ENCODE measurements at places on chromosomes 4 and X.
A peak's percentile ranks its signal among the peaks of the same experiment; 100 is the strongest.

DNA sequence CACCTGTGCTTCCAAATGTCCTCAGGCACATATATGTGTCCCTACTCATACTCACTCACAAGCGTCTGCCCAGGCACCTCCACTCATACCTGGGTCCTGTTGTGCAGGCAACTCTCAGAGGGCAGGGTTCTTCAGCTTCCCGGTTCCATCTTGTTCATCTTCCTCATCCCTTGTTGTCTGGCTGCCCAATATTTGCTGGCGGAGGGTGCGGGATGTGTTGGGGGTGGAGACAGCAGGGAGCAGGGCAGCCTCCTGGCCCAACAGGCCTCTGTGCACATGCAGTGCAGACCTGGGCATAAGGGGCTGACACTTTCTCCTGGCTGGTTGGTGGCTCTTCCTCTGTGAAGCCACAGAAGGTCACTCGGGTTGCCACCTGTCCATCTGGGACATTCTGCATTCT is 32.1 kb downstream of the NBDY start:
- H3K27me3 ChIP-seq, result peaks cover 17% of the 10 kb centered on the region
- peaks cover 30% of the 10 kb centered on the region for H3K4me1 ChIP-seq
- no peak overlapping the region for H3K4me3 ChIP-seq
- H3K36me3 ChIP-seq, result peaks cover 4% of the 10 kb centered on the region
- H3K27ac ChIP-seq, result no peak overlapping the region
- no peak for DNase-seq

DNA sequence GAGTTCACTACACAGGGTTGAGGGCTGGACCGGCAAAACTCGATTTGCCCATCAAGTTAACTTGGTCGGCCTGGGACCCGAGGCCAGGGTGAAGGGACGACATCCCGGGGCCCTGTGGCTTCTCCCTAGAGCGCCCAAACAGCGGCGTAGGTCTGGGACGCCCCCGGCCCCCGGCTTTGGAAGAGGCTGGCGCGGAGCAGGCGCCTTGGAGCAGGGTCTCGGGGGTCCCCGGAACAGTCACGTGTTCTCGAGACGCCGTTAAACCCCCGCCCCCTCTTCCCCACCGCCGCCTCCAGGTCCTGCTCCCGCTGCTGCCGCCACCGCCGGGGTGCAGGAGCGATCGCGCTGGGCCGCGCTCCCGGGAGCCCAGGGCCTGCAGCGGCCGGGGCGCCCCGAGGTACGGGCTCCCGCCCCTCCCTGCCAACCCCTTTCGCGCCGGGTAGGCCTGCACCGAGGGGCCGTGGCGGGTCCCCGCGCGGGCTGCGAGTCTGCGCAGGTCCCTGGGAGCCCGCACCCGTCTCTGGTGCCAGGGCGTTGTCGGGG is at the start of gene NPY5R:
Gene NPY5R (plus strand): TSS at position 289 of the 543 bp plus-strand sequence. CDS start 6,382 bp downstream, outside the sequence.
- DNase-seq, result peak; percentile 78

- no peaks in the 10 kb centered on the region for H3K4me1 ChIP-seq
- H3K4me3 ChIP-seq, result no peak overlapping the region
- H3K27ac ChIP-seq, result no peak overlapping the region
- peaks cover 3% of the 10 kb centered on the region for H3K36me3 ChIP-seq
- no peaks in the 10 kb centered on the region for H3K27me3 ChIP-seq
Observed at GRCh38 chr4:84849051-84849640, 117.3 kb downstream of the WDFY3 start.

DNA sequence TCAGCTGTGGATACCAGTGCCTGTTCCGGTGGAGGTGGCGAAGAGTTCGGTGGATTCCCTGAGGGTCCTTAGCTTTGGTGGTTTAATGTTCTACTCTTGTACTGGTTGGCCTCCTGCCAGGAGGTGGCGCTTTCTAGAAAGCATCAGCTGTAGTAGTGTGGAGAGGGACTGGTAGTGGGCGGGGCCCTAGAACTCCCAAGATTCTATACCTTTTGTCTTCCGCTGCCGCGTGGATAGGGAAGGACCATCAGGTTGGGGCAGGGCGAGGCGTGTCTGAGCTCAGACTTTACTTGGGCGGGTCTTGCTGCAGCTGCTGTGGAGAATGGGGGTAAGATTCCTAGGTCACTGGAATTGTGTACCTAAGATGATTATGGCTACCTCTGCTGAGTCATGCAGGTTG is 390.3 kb downstream of the FAM47A start:
- H3K27ac ChIP-seq, result no peak overlapping the region
- DNase-seq, result no peak
- H3K4me1 ChIP-seq, result no peaks in the 10 kb centered on the region
- H3K27me3 ChIP-seq, result no peaks in the 10 kb centered on the region
- no peaks in the 10 kb centered on the region for H3K36me3 ChIP-seq

DNA sequence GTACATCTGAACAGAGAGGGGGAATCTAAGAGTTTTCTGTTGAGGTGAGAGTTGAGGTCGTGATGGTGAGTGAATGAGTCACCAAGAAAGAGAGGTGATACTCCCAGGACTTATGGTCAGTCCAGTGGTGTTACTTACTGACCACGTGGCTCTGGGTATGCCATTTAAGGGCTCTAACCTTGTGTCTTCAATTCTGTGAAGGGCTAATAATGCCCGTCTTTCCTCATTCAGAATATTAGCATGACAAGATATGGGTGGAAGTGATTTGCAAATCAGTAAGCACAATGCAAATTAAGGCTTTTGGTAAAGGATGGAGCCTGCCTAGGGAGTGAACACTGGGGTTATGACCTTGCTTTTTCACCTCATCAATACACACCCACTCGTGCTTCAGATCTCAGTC is 75.2 kb downstream of the COQ2 start:
- H3K36me3 ChIP-seq, result no peaks in the 10 kb centered on the region
- H3K4me1 ChIP-seq, result no peaks in the 10 kb centered on the region
- H3K27ac ChIP-seq, result no peak overlapping the region

GRCh38 chrX:109036624-109037023 is 300.3 kb upstream of the IRS4 start:
- no peaks in the 10 kb centered on the region for H3K4me1 ChIP-seq
- H3K4me3 ChIP-seq, result no peak overlapping the region
- no peaks in the 10 kb centered on the region for H3K36me3 ChIP-seq
- DNase-seq, result no peak
- H3K27me3 ChIP-seq, result no peaks in the 10 kb centered on the region

DNA sequence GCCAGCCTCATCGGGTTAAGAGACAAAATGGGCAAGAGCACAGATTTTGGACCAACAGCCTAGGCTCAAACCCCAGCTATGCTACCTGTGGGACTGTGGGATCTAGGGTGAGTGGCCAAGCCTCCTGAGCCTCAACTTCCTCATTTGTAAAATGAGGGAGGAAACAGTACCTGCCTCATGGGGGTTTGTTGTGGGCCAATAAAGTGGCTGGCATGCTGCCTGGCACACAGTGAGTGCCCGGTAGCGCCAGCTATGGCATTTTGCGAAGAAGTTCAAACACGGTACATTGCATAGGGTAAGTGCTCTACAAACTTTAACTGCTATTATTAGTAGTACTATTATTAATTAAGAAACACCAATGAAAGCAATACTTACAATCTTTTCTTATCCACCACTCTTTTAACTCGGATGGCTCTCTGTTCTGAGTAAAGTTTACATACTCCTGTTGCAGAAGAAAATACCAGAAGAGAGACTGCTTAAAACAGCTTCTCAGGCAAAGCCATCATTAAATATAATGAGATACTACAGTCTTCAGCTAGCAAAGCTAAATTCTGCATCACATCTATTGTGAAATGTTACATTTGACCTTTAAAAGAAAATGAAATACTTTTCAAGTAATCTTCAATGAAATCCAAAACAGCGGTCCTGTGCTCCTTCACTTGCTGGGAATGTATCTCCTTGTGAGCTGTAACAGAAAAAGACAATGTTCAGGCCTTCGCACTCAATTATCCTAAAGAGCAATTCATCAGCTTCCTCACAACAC is 70.1 kb downstream of the NSG1 start:
- H3K27ac ChIP-seq, result no peak overlapping the region
- peaks cover 10% of the 10 kb centered on the region for H3K36me3 ChIP-seq
- H3K4me3 ChIP-seq, result no peak overlapping the region
- H3K4me1 ChIP-seq, result peaks cover 5% of the 10 kb centered on the region

- H3K4me3 ChIP-seq, result no peak overlapping the region
- no peaks in the 10 kb centered on the region for H3K27me3 ChIP-seq
- H3K27ac ChIP-seq, result no peak overlapping the region
- no peak for DNase-seq
Observed at GRCh38 chr4:77025643-77026321, 50.0 kb downstream of the CCNI start.

DNA sequence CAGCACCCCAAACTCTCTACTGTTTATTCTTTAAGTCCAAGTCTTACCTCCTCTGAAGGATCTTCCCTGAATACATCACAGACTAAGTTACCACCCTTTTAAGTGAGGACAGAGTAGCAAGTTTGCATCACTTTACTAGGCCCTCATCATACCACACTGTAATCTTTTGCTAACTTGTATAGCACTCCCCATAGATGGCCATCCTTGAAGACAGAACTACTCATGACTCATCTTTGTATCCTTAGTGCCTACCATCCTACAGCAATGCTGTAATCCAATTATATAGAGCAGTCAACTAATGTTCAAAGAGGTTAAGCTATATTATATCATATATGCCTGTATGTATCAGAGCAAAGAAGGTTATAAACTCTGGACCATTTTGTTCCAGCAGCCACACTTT is 101.4 kb downstream of the ADAMTS3 start:
- H3K27me3 ChIP-seq, result no peaks in the 10 kb centered on the region
- no peak overlapping the region for H3K4me3 ChIP-seq
- H3K4me1 ChIP-seq, result no peaks in the 10 kb centered on the region
- H3K36me3 ChIP-seq, result no peaks in the 10 kb centered on the region
- no peak overlapping the region for H3K27ac ChIP-seq

- H3K27ac ChIP-seq, result no peak overlapping the region
- no peak overlapping the region for H3K4me3 ChIP-seq
- H3K36me3 ChIP-seq, result no peaks in the 10 kb centered on the region
- H3K4me1 ChIP-seq, result no peaks in the 10 kb centered on the region
Observed at GRCh38 chrX:8755116-8755515, 23.2 kb upstream of the ANOS1 start.

DNA sequence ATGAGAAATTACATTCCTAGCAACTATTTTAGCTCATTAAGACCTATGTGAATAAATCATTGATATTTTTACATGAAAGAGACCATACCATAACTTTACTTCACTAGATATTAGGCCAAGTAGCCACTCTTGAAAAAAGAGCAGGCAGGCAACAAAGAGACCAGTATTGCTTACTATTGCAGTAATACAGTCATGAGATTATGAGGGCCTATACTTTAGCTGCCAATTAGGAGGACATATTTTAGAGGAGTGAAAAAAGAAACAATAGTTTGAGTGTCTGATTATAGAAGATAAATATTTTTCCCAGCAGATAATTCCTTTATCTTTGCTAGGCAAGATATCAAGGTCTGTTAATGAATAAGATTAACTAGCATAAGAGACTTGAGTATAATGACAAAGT is 739.0 kb downstream of the GRID2 start:
- no peak overlapping the region for H3K27ac ChIP-seq
- H3K27me3 ChIP-seq, result no peaks in the 10 kb centered on the region
- no peak for DNase-seq
- H3K36me3 ChIP-seq, result no peaks in the 10 kb centered on the region

- no peaks in the 10 kb centered on the region for H3K36me3 ChIP-seq
- H3K4me1 ChIP-seq, result peaks cover 9% of the 10 kb centered on the region
- DNase-seq, result no peak
- H3K27ac ChIP-seq, result no peak overlapping the region
Observed at GRCh38 chrX:151725338-151725614, 9.3 kb upstream of the CNGA2 start.

GRCh38 chr4:179225594-179225993 is 1783.4 kb upstream of the AGA start:
- H3K4me1 ChIP-seq, result no peaks in the 10 kb centered on the region
- H3K36me3 ChIP-seq, result no peaks in the 10 kb centered on the region
- no peak for DNase-seq
- H3K27me3 ChIP-seq, result no peaks in the 10 kb centered on the region
- H3K27ac ChIP-seq, result no peak overlapping the region
- no peak overlapping the region for H3K4me3 ChIP-seq

DNA sequence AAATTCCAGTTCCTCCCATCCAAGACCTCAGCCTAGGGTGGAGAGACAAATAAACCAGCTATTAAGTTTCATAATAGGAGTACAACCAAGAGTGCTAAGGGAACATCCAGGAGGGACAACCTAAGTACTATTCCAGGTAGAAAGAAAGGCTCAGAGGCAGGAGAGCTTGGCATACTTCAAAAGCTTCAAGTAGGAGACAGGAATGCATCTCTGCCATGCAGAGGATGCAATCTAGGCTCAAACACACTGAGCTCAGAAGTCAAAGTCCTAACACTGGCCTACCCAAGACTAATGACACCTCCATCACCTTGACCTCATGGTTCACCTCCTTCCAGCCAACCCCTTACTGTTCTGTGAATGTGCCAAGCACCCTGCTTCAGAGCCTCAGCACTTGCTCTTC is 8.1 kb downstream of the WDFY3 start:
- H3K4me3 ChIP-seq, result no peak overlapping the region
- no peak overlapping the region for H3K27ac ChIP-seq
- no peaks in the 10 kb centered on the region for H3K36me3 ChIP-seq
- no peak for DNase-seq
- H3K4me1 ChIP-seq, result peaks cover 4% of the 10 kb centered on the region

DNA sequence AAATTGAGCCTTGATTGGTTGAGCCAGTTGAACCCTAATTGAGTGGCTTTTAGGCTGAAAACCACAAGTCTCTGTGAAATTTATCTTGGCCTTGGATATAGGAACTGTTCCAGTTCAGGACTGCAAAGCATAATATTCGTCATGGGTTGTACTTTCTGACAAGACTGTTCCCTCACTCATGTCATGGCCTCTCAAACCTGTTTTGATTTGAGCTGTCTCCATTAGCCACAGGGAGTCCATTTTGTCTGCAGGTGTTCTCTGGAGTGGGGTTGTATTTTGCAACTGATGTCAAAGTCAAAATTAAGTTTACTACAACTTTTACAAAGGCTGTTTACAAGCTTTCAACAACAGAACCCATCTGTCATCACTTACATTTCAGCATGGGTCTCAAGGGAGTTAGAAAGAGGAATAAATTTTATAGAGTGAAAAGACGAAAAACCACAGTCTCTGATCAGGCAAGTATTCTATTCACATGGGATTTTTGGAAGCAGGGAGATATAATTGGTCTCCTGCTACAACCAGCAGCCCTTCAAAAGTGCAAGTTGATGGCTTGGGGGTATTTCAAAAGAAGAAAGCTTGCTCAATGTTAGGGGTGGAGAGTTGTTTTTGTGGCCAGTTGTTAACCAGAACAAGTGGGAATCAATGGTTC is 1716.3 kb downstream of the C4orf33 start:
- peak; percentile 16 for DNase-seq
- no peaks in the 10 kb centered on the region for H3K27me3 ChIP-seq
- H3K4me3 ChIP-seq, result no peak overlapping the region
- no peak overlapping the region for H3K27ac ChIP-seq
- no peaks in the 10 kb centered on the region for H3K4me1 ChIP-seq
- no peaks in the 10 kb centered on the region for H3K36me3 ChIP-seq

- no peak for DNase-seq
- no peak overlapping the region for H3K27ac ChIP-seq
- no peaks in the 10 kb centered on the region for H3K4me1 ChIP-seq
- H3K4me3 ChIP-seq, result no peak overlapping the region
Observed at GRCh38 chrX:57232658-57233360, 53.7 kb upstream of the FAAH2 start.

Data from spinal cord (tissue), 10 donors.